NCI-H1105 (cell line): ENCODE measurements at places on chromosomes 6 and 20.

DNA sequence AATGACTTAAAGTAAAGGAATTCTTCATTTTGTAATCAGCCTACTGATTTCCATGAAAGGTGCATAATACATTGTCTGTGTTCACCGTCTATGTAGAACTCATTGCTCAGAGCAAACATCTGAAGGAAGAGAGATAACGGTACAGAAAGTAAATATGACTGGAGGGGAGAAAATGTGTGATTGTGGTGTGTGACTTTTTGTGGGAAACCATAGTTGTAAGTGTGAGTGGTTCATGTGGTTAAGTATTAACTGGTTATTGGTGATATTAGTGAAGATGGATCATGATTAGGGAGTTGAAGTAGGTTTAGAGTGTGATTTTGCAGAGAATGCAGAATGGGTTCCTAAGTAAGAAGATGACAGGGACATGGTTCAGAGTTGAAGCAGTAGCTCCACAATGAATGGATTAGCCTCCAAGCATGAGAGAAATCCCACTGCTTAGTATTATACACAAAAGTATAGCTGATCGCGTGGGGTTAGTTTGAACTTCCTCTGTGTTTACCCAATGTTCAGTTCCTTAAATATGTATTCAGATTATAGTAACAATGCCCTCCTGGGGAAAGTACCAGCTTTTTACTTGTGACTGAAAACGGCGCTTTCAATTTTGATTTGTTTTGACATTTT lies 368.9 kb downstream of the UTRN start:
- DNase-seq: no peak

- no peak for DNase-seq
Observed at GRCh38 chr20:16119909-16120308, 453.3 kb downstream of the KIF16B start.

DNA sequence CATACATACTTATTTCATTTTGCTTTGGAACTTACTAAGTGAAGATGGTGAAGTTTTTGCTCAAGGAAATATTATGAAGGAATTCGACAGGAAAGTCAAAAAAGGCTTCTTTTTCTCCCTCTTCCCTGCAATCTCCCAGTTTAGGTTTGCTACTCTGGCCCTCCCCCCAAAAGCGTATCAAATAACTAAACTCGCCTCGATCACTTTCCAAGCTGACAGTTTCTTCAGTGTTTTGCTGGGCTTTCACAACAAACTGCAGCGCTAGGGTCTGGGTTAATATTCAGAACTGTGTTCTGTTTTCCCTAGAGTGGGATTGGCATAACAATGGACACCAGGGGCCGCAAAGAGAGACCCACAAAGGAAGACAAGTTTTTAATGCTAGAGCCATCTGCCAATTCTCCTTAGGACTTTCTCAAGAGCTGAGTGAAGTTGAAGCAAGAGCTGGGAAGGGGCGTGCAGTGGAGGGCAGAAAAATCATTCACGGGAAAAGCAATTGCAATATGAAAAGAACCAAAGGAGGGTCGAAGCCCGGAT lies 57.8 kb downstream of the ATP9A start:
- DNase-seq: no peak

DNA sequence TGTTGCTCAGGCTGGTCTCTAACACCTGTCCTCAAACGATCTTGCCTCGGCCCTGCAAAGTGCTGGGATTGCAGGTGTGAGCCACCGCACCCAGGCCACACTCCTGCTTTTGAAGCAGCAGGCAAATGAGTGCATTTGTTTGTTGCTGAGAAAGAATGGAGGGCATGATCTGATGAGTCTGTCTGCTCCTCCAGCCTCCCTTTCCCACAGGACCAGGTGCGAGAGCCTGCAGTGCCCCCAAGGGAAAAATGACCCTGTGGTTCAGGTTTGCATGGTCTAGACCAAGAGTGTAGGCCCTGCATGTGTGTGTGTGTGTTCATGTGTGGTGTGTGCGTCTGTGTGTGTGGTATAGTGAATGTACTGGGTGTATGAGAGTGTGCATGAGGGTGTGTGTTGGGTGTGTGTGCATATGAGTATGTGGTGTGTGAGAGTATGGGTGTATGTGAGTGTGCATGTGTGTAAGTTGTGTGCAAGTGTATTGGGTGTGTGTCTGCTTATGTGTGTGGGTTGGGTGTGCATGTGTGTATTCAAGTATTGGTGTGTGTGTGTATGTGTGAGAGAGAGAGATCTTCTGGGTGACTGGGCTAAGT lies 22.8 kb upstream of the FOXC1 start:
- no peak for DNase-seq

GRCh38 chr20:52614051-52614863 lies 357.9 kb upstream of the TSHZ2 start:
- DNase-seq: no peak

DNA sequence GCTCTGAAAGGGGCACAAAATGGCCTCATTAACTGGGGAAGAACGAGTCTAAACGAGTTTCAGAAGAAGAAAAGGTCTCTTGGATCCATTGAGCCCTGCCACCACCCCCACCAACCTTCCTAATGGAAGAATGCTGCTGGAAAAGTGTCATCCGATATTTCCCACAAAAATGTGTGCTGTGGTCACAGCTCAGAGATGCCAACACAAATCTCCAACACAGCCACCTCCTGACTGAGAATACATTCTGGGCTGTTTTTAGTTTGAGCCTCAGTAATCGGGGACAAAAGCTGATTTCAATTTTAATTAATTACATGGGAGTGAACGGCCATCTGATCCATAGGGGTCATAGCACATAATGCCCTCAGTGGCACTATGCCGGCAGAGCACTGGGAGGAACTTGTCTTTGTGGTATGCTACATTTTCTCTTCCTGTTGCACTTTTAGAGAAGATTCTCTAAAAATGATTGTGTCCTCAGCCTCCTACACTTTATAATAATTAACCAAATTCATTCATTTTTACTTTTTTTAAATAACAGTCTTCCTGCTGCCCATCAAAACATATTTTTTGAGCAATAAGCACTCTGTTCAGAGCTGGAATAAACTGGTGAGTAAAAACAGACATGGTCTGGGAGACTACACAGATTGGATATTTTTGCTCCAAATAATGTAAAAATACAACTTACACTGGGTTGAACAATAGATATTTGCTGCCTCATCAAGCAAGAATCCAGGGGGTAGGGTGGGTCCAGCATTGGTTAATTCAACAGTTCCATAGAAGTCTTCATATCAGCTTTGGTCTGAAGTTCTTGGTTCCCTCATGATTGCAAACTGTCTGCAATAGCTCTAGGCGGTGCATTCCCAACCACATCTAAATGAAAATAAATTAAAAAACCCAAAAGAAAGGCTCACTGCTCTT lies 143.6 kb upstream of the TMEM170B start:
- no peak for DNase-seq

- DNase-seq: no peak
Observed at GRCh38 chr6:37530297-37530696, 30.6 kb upstream of the CCDC167 start.
